GM20000 (cell line): ENCODE measurements at places on chromosomes 5 and 9.

DNA sequence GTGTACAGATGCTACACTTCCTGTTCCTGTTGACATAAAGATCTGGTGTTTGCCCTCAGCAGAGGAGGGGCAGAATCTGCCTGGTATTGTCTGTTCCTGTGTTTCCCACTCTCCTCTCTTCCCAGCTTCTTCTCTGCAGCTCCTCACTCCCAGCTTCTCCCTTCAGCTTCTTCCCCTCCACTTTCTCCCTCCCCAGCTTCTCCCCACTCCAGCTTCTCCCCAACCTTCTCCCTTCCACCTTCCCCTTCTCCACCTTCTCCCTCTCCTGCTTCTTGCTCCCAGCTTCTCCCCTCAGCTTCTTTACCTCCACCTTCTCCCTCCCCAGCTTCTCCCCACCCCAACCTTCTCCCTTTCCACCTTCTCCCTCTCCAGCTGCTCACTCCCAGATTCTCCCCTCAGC is 148.9 kb upstream of the IRX2 start:
- DNase-seq: no peak

DNA sequence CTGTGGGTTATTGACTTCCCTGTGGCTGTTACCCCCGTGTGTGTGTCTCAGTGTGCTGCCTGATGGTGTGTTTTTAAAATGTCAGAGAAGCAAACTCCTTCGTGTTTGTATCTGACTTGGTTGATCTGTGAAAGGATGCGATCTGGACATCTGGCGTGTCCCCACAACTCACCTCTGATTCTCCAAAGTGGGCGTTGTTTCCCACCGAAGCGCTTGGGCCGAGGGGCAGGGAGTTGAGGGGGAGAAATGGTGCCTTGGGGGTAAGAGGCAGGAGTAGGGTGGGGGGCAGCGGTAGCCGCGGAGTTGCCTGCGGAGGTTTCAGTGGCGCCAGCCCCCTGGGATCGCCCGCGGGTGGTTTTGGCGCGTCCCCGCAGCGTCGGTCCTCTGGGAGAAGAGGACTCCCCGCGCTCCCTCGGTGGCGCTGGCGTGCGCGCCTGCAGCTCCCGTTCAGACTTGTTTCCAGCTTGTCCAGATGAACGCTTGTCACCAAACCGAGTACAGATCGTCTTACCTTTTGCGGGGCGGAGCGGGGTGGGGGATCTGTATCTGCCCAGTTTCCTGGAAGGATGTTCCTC is 1.1 kb downstream of the MAST4 start:
- DNase-seq: no peak

DNA sequence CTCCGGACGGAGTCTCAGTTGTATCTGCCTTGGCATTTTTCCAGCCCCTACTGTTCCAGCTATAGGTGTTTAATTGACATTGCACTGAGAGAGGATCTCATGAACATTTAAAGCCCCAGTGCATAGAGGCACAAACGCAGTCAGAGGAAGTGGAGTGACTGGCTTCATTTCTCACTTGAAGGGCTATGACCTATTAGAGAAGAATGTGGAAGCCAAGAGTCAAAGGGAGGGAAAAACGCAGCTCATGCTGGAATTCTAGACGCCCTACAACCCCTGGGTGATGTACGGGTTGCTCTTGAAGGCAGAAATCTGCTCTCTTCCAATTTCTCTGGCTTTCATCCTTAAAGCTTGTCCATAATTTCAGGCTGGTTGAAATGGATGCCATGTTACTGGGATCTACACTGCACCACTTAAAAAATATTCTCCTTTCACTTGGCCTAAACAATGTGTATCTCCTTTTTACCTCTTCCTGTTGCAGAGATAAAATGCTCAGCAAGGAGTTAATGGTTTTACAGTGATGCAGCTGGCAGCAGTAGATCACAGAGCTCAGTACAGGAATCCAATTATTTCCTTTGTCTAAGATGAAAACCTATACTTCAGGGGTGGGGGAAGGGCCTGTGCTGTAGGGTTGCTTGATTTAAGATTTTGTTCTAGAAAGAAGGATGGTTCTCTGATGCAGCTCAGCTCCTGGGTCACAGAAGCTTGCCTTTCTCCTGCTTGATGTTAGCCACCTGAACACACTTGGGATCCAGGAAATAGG is 61.8 kb upstream of the MAMDC2 start:
- DNase-seq: no peak

DNA sequence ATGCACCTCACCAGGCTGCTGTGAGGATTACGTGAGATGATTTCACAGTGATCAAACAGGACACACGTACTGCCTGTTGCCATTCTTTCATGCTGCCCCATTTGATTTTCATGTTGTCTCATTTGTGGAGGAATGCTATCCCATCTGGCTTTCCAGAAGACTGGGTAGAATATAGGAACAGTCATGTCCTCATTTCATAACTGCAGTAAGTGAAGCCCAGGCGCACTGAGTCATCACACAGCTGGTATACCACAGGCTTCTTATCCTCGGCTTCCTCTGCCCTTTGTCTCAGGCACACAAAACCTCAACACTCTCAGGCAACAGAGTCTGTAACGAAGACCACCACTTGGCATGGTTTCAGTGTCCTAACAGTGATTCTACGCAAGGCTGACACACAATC is 62.3 kb downstream of the LHFPL2 start:
- DNase-seq: no peak

DNA sequence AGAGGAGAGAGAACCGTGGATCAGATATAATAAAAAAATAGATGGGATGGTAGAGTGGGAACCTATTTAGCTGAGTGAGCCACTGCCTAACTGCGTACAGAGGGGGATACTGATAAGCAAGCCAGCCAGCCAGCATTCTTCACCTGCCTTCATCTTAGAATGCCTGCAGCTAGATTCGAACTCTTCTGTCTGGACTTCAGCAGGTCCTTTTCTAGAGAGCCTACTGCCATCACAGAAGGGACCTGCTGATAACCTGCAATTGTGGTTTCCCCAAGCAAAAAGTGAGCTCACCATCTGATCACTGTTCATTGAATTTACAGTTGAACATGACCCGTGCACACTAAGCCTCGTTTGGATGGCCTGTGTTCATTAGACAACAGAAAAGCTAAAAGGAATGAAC is 109.4 kb downstream of the CDC42SE2 start:
- DNase-seq: no peak

DNA sequence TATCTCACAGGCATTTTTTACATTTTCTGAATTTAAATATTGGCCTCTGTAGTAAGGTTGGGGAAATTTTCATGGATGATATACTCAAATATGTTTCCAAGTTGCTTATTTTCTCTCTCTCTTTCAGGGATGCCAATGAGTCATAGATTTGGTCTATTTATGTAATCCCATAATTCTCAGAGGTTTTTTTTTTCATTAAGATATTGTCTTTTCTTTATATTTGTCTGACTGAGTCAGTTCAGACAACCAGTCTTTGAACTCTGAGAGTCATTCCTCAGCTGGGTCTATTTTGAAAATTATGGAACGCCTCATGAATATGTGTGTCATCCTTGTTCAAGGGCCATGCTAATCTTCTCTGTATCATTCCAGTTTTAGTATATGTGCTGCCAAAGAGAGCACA is 223.2 kb downstream of the PCSK1 start:
- DNase-seq: no peak
